ENCODE measurements at places on chromosomes 13 and 19.

GRCh38 chr19:35790981-35791813 is 15.8 kb downstream of the ARHGAP33 start:
- DNase-seq, result no peak

DNA sequence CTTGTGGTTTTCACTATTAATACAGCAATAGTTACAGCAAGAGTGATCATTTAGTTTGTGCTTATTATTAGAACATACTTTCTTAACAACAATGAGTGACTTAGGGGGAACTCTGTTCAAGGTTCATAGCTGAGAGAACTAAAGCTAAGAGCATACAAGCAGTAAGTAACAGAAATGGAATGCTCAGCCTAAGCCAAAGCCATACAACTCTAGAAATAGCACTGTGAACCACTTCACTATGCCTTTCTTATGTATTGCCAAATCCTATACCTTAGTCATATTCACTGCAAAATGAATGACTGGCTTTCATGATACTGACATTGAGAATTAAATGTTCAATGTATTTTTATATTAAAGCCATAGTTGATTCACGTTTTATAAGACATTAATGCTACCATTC is 599.7 kb upstream of the SLITRK1 start:
- no peak for DNase-seq

DNA sequence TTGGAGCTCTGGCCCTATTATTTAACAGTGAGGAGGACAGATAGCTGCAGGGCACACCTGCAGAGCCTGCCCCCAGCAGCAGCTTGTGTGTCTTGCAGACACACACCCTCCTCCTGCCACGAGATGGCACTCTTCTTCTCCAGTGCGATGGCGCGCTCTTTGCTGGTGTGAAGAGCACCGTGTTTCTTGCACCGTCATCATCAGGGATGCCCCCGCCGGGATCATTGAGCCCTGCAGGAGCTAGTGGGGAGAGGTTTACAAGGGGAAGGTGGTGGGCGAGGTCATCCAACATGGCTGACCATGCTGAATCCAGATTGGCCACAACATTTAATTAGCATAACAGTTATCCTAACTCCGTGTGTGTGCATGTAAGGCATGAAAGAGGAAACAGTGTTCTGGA is 105.6 kb downstream of the RAB20 start:
- DNase-seq, result peak; percentile 55

- no peak for DNase-seq
Measured at GRCh38 chr19:21934593-21934992, 76.2 kb downstream of the ZNF208 start.

DNA sequence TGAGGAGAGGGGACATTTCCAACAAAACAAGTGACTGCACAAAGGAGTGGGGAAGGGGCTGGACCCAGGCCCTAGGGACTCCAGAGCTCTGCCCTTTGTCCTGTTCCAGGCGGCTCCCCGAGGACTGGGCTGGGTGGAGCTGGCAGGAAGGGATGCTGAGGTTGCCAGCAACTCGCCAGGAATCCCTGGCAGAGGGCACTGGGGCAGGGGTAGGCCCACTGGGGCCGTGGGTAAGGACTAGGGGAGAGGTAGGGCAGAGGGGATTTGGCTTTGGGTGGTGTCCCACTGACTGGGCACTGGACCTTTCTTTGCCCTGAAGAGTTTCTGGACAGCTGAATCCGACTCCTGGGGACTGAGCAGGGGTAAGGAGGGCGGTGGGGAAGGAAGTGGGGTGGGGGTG is 7.9 kb downstream of the LIPE start:
- no peak for DNase-seq

GRCh38 chr13:48773531-48774275 is 120.0 kb downstream of the CYSLTR2 start:
- no peak for DNase-seq

- DNase-seq, result peak; percentile 49
Measured at GRCh38 chr13:105282406-105283285, 1252.8 kb downstream of the EFNB2 start.

GRCh38 chr19:41297628-41298347 is 12.2 kb upstream of the CCDC97 start:
- no peak for DNase-seq

DNA sequence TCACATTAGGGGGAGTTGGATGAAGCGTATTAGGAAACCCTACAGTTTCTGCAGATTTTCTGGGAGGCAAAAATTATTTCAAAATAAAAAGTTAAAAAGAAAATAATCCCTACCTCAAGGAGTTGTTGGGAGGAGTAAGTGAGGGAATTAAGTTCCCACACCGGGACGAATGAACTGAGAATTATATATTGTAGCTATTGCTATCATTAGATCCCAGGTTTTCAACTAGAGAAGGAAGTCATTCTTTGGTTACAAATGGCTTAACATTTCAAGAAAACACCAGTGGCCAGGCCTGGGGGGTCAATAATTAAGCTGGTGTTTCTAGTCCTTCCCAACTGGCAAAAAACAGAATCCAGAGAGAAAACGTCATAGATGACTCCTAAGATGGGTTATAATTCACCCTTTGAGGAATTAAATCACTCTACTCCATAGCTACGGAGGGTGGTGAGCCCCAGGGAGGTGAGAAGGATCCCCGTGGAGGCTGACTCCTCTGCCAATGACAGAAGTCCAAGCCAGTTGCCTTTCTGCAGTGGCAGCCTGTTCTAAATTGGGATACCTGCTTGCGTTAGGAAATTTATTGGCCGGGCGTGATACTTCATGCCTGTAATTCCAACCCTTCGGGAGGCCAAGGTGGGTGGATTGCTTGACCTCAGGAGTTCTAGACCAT is 1.2 kb upstream of the MYDGF start:
- no peak for DNase-seq

DNA sequence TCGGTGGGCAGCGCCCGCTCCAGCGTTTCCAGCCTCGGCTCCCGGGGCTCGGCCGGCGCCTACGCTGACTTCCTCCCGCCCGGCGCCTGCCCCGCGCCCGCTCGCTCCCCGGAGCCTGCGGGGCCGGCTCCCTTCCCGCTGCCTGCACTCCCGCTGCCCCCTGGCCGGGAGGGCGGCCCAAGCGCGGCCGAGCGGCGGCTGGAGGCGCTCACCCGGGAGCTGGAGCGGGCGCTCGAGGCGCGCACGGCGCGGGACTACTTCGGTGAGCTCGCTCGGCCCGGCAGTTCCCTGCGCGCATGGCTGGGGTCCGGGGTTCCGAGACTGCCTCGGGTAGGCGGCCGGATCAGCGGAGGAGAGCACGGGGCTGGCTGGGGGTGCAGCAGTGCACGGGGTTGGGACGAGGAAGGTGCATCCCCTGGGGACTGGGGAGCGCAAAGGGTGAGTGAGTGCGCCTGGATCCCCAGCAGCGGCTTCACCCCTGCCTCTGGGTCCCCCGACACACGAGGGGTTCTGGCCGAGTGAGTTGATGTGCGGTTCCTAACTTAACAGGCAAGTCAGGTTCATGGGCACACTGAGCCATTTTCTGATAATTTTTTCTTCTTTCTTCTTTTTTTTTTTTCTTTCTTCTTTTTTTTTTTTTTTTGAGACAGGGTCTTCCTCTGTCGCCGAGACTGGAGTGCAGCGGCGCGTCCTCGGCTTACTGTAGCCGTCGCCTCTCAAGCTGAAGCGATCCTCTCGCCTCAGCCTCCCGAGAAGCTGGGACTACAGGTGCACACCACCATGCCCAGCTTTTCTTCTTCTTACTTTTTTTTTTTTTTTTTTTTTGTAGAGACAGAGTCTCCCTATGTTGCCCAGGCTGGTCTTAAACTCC is 1.1 kb downstream of the WTIP start:
- no peak for DNase-seq
